ENCODE measurements at places on chromosomes 2 and 18.

DNA sequence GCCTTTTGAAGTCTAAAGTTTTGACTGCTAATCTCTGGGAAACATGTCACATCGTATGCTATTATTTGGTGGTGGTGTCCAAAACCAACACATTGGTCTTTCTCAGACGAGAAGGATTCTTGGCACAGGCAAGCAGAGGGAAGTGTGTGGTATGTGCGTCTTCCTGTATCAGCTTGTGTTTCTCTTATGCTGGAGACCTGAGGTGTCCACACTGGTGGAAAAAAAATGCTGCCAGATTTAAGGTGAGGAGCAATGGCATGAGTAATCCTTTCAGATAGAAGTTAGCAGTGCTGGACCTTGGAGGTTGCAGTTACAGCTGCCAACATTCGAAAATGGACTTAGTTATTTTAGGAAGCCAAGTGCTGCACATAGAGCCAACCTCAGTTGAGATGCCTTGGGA is 11.7 kb upstream of the FHL2 start:
- DNase-seq: no peak

GRCh38 chr2:70089983-70090525 is 2.8 kb downstream of the PCBP1 start:
- no peak for DNase-seq

DNA sequence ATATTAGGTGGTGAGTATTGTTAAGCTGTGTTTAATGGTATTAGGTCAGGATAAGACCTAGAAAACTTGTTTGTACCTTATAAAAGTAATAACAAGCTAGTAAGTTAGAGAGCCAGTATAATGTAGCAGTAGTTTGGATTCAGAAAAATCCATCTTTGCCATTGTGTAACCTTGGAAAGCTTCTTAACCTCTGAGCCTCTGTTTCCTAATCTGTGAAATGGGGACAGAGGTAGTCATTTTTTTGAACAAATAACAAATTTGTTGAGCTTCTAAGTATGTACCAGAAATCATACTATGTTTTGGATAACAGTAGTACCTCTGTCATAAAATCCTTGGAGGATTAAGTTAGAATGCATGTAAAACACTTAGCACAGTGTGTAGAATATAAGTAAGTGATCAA is 12.5 kb downstream of the GLS start:
- DNase-seq: no peak

GRCh38 chr2:149068996-149069888 is 30.7 kb downstream of the LYPD6B start:
- DNase-seq: no peak

- DNase-seq: no peak
These were observed 198.3 kb downstream of the LDLRAD4 start for GRCh38 chr18:13416848-13417247.

DNA sequence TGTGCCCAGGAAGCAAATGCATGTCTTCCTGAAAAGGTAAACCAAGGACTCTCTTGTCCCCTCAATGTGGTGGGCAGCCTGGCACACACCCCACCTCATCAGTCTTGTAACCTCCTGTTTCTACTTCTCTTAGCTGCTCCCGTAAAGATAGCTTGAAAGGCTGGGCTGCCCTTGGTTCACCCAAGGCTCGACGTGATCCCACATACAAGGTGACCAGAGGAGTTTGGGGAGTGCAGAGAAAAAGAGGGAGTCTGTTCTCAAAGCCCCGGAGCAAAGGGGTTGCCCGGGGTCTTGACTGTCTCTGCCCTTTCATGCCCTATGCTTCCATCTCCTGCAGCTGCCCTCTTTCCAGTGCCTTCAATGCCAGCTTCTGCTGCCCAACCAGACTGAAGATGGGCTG is 18.3 kb upstream of the FOSL2 start:
- DNase-seq: no peak

- DNase-seq: no peak
These were observed 60.7 kb downstream of the ASXL2 start for GRCh38 chr2:25817630-25818029.

DNA sequence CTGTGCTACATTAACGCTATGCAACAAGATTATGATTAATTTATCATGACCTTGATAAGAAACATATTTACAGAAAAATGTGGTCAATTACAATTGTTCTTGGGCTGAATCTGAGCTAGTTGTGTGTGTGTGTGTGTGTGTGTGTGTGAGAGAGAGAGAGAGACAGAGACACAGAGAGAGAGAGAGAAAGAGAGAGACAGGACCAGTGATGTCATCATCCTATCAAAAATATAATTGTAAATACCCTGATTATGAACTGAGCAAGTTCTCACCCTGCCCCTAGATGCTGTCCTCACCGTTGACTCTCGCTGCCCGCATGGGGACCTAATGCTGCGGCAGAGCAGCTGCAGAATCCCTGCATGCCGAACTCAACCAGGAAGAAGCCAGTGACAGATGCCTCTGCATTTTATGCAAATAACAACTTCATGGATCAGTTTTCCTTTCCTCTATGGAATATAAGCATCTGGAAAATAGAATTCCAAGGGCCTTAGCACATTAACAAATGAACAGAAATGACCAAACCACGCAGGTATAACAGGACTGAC is 512.5 kb downstream of the PLCL1 start:
- no peak for DNase-seq

DNA sequence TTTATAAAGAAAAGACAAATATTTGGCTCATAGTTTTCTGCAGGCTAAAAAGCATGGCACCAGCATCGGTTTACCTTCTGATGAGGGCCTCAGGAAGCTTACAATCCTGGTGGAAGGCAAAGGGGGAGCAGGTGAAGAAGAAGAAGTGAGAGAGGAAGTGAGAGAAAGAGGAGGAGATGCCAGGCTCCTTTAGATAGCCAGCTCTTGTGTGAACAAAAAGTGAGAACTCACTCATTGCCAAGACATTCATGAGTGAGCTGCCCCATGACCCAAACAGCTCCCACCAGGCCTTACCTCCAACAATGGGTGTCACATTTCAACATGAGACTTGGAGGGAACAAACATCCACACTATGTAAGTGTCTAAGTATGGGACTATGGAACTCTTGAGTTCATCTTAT is 14.3 kb downstream of the CCDC150 start:
- no peak for DNase-seq

- DNase-seq: no peak
These were observed 10.2 kb downstream of the PROKR1 start for GRCh38 chr2:68653538-68653982.

- peak; percentile 60 for DNase-seq
These were observed 8.3 kb downstream of the SLC4A5 start for GRCh38 chr2:74334931-74335333.
